ENCODE measurements at places on chromosomes 13 and 19.
A peak's percentile ranks its signal among the peaks of the same experiment; 100 is the strongest.

GRCh38 chr19:32863301-32863700 is 6.3 kb downstream of the SLC7A9 start:
- no peak overlapping the region for H3K4me3 ChIP-seq
- no peak overlapping the region for H3K27ac ChIP-seq
- H3K4me1 ChIP-seq = no peaks in the 10 kb centered on the region

GRCh38 chr19:57825511-57825910 is 4.6 kb upstream of the ZNF587B start:
- H3K36me3 ChIP-seq = peaks cover 65% of the 10 kb centered on the region
- no peak overlapping the region for H3K4me3 ChIP-seq
- no peak for DNase-seq
- no peak overlapping the region for H3K27ac ChIP-seq
- H3K4me1 ChIP-seq = peaks cover 41% of the 10 kb centered on the region

- DNase-seq = no peak
- H3K36me3 ChIP-seq = peaks cover 50% of the 10 kb centered on the region
- no peaks in the 10 kb centered on the region for H3K4me1 ChIP-seq
- no peak overlapping the region for H3K4me3 ChIP-seq
These were observed 10.1 kb upstream of the ZNF85 start for GRCh38 chr19:20912973-20913372.

DNA sequence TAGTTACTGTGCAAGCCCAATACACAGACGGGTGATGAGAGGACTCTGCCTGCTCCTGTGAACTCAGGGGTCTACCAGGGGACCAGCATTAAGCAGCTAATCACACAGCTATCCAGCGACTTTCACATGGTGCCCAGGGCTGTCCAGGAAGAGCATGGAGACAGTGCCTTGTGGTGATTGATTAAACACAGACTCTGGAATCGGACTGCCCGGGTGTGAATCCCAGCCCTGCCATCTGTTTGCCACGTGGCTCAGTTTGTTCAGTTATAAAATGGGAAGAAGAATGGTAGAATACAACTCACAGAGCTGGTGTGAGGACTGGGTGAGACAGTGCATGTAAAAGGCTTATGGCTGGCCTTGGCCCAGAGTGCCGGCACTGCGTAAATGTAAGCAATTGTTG is 42.1 kb upstream of the NPAS1 start:
- H3K27ac ChIP-seq = no peak overlapping the region
- H3K4me1 ChIP-seq = peaks cover 7% of the 10 kb centered on the region
- H3K4me3 ChIP-seq = no peak overlapping the region
- H3K36me3 ChIP-seq = no peaks in the 10 kb centered on the region
- H3K27me3 ChIP-seq = no peaks in the 10 kb centered on the region

DNA sequence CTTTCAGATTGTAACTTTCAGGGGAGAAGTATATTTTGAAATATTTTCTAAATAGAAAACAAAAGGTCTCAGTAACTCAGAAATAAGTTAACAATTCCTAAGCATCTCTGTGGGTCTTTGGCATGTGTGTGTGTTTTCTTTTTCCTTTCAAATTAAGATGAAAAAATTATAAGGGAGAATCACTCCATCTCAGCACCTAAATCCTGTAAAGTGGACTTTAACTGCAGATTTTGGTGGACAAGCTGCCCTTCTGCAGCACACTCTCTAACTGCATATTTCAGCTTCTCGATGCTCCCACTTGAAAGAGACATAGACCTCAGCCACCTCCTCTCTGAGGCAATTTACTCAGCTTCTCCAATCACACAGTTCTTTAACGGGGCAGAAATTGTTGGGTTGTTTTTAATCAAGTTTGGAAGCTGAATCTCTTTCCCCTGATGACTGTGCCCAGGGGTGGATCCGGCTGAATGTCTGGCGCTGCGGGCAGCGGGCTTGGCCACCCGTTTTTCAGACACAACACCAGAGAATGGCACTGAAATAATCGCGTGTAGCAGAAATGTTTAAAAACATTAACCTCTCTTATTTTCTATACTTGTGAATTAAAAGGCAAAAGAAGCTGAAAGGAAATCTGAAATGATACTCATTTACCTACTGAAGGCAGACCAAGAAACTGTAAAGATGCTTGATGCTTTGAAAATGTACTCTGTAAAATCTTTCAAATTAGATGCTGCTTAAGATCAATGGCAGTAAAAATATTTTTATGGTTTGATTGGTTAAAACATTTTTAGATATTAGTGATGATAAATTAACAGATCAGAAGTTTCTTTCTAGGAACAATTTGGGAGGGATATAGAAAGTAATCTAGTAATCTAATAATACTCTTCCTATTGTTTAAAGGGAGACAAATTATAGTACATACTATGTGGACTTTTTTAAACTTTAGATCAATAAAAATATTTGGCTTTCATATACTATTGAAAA is 12.4 kb downstream of the ZIC2 start:
- peaks cover 30% of the 10 kb centered on the region for H3K4me1 ChIP-seq
- DNase-seq = no peak
- no peak overlapping the region for H3K27ac ChIP-seq
- peaks cover 82% of the 10 kb centered on the region for H3K27me3 ChIP-seq

DNA sequence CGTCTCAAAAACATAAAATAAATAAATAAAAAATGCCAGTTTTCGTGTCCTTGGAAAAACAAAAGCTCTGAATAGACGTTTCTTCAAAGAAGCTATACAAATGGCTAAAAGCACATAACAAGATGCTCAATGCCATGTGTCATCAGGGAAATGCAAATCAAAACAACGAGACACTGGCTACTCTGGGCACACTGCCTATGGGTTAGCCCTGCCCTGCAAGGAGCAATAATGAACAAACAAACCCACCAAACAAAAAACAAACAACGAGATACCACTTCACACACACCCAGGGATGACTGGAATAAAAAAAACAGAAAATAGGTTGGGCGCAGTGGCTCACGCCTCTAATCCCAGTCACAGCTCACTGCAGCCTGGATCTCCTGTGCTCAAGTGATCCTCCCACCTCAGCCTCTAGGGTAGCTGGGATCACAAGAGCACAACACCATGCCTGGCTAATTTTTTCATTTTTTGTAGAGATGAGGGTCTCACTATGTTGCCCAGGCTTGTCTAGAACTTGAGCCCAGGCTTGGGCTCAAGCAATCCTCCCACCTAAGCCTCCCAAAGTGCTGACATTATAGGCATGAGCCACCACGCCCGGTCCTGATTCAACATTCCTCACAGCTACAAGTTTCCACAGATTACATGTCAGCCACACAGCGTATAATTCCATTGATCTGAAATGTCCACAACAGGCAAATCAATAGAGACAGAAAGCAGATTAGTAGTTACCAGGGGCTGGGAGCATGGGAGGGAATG is 15.5 kb upstream of the ISYNA1 start:
- H3K4me3 ChIP-seq = no peak overlapping the region
- H3K27me3 ChIP-seq = no peaks in the 10 kb centered on the region
- DNase-seq = no peak
- H3K36me3 ChIP-seq = peaks cover 15% of the 10 kb centered on the region
- H3K4me1 ChIP-seq = no peaks in the 10 kb centered on the region

DNA sequence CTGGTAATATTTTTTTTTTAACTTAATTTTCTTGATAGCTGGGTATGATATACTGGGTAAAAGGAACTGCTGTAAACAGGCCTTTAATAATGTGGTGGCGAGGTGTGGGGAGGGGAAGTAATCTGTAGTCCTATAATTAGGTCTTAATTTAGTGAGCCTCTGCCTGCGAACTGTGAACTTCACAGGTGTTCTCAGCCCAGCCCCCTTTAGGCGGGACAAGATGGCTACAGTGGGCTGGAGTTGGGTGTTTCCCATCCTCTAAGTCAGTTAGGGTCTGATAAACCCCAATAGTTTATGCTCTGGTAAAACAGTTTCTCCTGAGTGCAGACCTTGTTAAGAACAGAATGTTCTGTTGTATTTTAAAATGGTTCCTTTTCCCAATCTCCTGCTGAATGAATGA is 97.6 kb upstream of the SERP2 start:
- H3K36me3 ChIP-seq = peaks cover 5% of the 10 kb centered on the region
- H3K27me3 ChIP-seq = peaks cover 4% of the 10 kb centered on the region
- no peak overlapping the region for H3K27ac ChIP-seq

GRCh38 chr19:34120846-34121639 is 51.3 kb upstream of the LSM14A start:
- H3K27ac ChIP-seq = no peak overlapping the region
- H3K4me1 ChIP-seq = peaks cover 20% of the 10 kb centered on the region
- H3K27me3 ChIP-seq = no peaks in the 10 kb centered on the region
- DNase-seq = peak; percentile 78
- H3K4me3 ChIP-seq = no peak overlapping the region

DNA sequence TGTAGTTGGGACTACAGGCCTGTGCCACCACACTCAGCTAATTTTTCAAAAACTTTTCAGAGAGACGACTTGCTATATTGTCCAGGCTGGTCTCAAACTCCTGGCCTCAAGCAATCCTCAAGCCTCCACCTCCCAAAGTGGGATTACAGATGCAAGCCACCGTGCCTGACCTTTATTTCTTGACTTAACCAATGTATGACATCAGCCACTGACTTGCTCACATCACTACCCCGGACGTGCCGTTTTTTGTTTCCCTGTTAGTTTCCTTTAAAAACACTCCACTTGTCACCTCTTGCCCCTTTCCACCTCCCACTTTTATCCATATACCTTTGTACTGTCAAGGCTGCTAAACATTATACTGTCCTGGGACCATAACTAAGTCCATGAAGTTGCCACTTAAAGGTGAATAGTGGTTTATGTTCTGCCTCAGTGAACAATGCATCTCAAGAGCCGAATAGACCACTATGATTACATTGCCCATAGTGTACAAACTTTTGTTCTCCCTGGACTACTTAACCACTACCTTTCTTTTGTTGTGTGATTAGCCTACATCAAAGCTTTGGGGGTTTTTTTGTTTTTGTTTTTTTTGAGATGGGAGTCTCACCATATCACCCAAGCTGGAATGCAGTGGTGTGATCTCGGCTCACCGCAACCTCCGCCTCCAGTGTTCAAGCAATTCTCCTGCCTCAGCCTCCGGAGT is 2.3 kb upstream of the EPHX3 start:
- no peak overlapping the region for H3K27ac ChIP-seq
- DNase-seq = no peak
- peaks cover 11% of the 10 kb centered on the region for H3K4me1 ChIP-seq
- peaks cover 22% of the 10 kb centered on the region for H3K27me3 ChIP-seq

GRCh38 chr19:38695832-38696728 is 48.2 kb downstream of the CAPN12 start:
- no peak overlapping the region for H3K27ac ChIP-seq
- H3K4me1 ChIP-seq = peaks cover 47% of the 10 kb centered on the region
- DNase-seq = no peak
- no peak overlapping the region for H3K4me3 ChIP-seq
- no peaks in the 10 kb centered on the region for H3K27me3 ChIP-seq

DNA sequence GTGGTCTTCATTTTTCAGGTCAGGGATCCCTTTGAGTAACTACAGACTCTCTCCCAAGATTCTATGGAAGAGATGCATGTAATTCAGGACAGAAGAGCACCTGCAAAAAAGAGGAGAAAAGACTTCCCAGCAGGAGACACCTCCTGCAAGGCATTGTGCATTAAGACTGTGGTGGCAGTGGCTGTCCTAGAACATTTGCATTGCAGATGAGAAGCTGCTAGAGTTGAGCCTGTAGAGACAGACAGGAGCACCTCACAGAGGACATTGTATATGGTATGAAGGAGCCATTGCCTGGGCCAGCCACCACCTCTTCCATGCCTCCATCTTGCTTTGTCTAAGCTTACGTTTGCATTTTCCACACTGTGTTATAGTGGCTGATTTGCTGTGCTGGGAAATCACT is 11.2 kb upstream of the MYO16 start:
- no peak overlapping the region for H3K4me3 ChIP-seq
- no peak overlapping the region for H3K27ac ChIP-seq
- peaks cover 2% of the 10 kb centered on the region for H3K27me3 ChIP-seq
- no peaks in the 10 kb centered on the region for H3K36me3 ChIP-seq
- H3K4me1 ChIP-seq = no peaks in the 10 kb centered on the region
- no peak for DNase-seq

DNA sequence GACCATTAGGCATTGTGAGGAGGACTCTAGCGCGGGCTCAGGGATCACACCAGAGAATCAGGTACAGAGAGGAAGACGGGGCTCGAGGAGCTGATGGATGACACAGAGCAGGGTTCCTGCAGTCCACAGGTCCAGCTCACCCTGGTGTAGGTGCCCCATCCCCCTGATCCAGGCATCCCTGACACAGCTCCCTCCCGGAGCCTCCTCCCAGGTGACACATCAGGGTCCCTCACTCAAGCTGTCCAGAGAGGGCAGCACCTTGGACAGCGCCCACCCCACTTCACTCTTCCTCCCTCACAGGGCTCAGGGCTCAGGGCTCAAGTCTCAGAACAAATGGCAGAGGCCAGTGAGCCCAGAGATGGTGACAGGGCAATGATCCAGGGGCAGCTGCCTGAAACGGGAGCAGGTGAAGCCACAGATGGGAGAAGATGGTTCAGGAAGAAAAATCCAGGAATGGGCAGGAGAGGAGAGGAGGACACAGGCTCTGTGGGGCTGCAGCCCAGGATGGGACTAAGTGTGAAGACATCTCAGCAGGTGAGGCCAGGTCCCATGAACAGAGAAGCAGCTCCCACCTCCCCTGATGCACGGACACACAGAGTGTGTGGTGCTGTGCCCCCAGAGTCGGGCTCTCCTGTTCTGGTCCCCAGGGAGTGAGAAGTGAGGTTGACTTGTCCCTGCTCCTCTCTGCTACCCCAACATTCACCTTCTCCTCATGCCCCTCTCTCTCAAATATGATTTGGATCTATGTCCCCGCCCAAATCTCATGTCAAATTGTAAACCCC is 2.8 kb upstream of the CEACAM5 start:
- H3K27me3 ChIP-seq = peaks cover 25% of the 10 kb centered on the region
- H3K27ac ChIP-seq = no peak overlapping the region
- no peaks in the 10 kb centered on the region for H3K36me3 ChIP-seq
- DNase-seq = peak; percentile 68

GRCh38 chr13:96661612-96662011 is 332.7 kb downstream of the OXGR1 start:
- DNase-seq = no peak
- no peaks in the 10 kb centered on the region for H3K36me3 ChIP-seq
- H3K27ac ChIP-seq = no peak overlapping the region
- H3K27me3 ChIP-seq = no peaks in the 10 kb centered on the region
- no peak overlapping the region for H3K4me3 ChIP-seq

- no peak overlapping the region for H3K27ac ChIP-seq
- H3K4me1 ChIP-seq = peaks cover 6% of the 10 kb centered on the region
- H3K4me3 ChIP-seq = no peak overlapping the region
These were observed 16.1 kb upstream of the MTIF3 start for GRCh38 chr13:27466513-27466912.

GRCh38 chr19:988510-988909 is 4.4 kb downstream of the WDR18 start:
- H3K36me3 ChIP-seq = peaks cover 14% of the 10 kb centered on the region
- H3K4me1 ChIP-seq = peaks cover 13% of the 10 kb centered on the region
- no peak overlapping the region for H3K4me3 ChIP-seq
